Neuronal stem cell (in vitro differentiated cells): ENCODE measurements at places on chromosomes 4 and X.
A peak's percentile ranks its signal among the peaks of the same experiment; 100 is the strongest.

GRCh38 chr4:145341381-145341780 is 140.3 kb upstream of the SMAD1 start:
- DNase-seq = no peak

DNA sequence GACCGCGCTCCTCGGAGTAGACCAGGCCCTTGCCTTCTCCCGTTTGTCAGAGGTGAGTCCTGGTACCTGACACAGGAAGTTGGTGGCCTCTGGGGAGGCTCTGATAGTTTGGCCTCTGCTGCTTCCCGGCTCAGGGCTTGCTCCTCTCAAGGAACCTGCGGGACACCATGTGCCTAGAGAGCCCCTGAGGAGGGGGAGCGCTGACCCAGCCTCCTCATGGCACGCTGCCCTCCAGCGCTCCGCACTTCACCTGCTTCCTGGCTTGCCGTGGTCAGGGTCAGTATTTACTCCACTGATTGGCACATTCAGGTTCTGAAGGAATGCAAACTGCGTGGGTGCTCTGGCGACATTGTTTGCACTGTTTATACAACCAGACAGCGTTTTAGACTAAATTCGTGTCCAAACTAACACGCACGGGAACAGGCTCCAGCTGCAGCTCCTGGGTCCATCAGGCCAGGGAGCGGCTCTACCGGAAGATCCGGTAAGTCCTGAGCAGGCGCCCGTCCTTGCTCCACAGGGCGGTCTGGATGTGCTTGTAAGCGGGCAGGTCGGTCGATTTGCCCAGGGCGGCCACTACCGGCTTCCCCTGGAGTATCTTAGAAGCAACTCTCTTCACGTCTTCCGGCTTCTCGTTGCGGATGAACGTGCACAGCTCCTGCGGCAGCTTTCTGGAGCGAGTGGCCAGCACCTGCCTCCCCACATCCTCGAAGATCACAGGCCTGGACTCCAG is 121.6 kb upstream of the GRID2 start:
- DNase-seq = no peak

DNA sequence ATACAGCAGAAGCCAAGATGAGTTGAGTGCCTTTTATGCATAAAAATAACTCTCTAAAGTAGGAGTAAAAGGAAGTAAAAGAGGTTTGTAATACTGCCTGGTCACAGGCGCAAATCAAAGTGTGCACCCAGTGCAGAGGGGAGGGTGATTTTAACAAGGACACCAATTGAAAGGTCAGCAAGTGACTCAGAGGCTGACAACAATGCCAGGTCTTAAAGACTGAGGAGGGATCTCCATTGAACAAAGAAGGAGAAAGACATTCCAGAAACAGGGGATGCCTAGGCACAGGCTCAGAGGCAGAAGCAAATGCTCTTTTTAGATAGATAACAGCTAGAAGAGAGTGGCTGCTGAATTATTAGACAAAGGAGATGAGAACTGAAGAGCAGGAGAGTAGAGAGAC is 297.4 kb upstream of the VCX start:
- DNase-seq = peak; percentile 6

DNA sequence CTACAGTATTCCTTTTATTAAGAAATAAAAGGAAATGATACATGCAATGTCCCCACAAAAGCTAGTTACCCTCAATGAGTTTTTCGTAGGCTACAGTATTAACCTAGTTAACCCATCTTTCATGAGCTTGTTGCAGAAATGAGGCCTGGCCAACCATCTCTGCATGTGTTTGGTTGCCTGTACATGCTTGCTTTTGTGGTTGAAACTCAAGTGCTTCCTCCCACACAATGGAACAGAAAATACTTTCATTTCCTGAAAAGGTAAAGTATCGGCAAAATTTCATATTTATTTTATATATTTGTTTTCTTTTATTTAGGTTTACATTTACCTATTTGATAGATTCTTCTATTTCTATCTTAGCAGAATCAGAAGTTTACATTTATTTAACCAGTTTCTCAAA is 214.6 kb upstream of the FAM241A start:
- DNase-seq = no peak

DNA sequence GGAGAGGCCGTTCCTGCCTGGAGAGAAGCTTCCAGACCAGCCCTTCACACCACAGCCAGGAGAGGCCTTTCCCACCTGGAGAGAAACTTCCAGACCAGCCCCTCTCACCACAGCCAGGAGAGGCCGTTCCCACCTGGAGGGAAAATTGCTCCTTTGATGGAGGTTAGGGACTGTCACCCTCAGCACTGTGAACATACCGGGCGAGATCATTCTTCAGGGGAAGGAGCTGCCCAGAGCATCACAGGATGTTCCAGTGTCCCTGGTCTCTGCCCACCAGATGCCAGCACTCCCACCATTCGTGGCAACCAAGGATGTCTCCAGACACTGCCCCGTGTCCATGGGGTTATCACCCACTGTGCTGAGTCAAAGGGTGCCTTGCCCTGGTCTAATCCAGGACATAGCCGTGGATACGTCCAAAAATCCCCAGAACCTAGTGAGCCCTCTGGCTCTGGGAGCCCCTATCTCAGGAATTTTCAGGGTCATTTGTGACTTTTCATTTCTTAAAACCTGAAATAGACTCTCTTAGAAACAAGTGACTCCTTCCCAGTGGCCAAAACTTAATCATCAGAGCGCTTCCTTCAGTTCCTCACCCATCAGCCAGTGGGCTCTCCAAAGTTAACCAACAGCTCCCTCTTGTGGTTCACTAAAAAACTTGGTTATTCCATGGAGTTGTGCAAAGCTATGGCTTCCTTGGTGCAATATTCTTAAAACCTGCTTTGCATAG is 80.2 kb downstream of the CRMP1 start:
- DNase-seq = peak; percentile 63

DNA sequence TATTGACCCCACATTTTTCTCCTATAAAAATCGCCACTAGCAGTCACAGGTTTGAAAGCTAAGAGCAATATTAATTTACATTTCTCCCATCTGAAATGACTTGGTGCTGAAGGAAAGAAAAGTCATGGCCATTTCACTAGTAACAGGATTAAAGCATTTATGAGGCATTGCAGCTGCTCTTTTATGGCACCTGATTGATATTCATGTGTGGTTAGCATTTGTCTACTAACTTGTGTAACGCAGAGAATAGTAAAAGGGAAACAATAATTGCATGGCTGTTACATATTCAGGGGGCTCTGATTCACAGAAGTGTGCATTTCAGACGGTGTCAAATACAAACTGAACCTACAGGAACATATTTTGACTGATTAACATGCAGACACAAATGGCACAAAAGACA is 5.2 kb downstream of the PCDH19 start:
- no peak for DNase-seq

- DNase-seq = no peak
Measured at GRCh38 chrX:130497531-130497930, 95.7 kb downstream of the RBMX2 start.

- peak; percentile 39 for DNase-seq
Measured at GRCh38 chr4:173398779-173399415, at the start of gene SCRG1. TSS of gene SCRG1 (minus strand) at chr4:173399116. CDS start at chr4:173391414, 7,702 bp downstream.

- no peak for DNase-seq
Measured at GRCh38 chr4:145097331-145097820, 620 bp downstream of the ANAPC10 start.

DNA sequence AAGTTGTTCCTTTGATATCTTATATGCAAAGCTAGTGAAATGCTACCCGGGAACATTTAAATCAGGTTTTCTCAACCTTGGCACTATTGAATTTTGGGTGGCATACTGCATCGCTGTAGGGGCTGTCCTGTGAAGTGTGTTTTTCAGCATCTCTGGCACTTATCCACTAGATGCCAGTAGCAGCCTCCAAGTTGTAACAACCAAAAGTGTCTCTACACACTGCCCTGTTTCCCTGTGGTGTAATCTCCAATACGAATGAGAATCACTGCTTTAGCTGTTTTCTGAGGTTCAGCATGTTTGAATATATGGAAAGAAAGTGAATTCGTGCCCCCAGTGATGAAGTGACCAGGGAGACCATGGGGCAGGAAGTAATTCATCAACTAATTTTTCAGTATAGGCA is 551.6 kb upstream of the PRKX start:
- no peak for DNase-seq

GRCh38 chr4:136369073-136369472 is 1163.2 kb downstream of the PCDH18 start:
- no peak for DNase-seq

GRCh38 chrX:21632027-21632426 is 26.1 kb downstream of the KLHL34 start:
- peak; percentile 9 for DNase-seq

GRCh38 chr4:53234111-53234510 is 131.8 kb downstream of the SCFD2 start:
- no peak for DNase-seq

DNA sequence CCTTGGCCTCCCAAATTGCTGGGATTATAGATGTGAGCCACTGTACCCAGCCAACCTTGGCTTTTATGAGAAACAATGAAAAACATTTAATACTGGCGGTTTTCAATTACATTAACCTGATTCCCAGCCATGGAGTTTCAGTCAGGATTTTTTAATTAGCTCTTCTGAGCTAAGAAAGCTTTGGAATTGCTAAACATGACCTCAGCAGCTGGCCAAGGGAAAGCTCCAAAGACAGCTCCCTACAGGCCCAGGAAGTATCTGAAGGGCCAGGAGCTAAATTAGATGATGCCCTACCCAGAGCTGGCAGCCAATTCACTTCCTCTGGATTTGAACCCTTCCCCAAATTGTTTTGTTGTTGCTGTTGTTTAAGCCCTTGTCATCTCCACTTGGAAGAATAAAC is 26.5 kb upstream of the FUNDC1 start:
- no peak for DNase-seq

DNA sequence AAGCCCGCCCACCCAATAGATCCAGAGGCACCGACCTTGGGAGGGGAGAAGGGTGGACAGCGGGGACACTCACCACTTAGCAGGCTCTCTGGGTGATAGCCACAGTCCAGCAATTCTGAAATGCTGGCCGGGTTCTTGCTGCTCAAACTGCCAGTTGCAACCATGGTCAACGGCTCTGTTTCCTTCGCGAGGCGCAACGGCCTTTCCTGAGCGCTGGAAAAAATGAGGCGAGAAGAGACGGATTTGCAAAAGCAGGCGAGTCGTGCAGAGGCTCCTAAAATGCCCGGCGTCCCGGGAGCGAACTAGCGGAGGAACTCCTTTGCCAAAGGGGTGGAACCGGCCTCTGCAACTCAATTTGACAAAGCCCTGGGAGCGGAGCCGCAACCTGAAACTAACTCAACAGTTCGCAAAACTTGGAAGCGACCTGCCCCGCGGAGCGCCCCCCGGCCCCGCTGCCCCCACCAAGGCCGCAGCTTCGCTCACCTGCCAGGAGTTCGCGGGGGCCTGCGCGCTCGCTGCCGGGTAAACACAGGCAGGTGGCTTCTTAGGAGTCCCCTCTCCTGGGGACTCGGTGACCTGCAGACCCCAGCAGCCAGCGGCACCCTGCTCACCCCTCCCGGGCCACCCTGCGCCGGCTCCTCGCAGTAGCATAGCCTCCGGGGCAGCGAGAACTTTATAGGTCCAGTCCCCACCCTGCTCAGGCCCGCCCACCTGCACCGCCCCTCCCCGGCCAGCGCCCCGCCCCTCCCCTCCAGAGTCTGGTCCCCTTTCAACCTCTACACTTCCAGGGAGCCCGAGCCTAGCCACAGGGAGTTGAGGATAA is at the start of gene DDIT4L:
Gene DDIT4L, minus strand, starts transcription at position 649 of the 823 bp plus-strand sequence. Its CDS starts 485 bp downstream, at position 164.
- DNase-seq = peak; percentile 44

GRCh38 chrX:7269991-7270390 is 122.0 kb upstream of the PUDP start:
- no peak for DNase-seq

DNA sequence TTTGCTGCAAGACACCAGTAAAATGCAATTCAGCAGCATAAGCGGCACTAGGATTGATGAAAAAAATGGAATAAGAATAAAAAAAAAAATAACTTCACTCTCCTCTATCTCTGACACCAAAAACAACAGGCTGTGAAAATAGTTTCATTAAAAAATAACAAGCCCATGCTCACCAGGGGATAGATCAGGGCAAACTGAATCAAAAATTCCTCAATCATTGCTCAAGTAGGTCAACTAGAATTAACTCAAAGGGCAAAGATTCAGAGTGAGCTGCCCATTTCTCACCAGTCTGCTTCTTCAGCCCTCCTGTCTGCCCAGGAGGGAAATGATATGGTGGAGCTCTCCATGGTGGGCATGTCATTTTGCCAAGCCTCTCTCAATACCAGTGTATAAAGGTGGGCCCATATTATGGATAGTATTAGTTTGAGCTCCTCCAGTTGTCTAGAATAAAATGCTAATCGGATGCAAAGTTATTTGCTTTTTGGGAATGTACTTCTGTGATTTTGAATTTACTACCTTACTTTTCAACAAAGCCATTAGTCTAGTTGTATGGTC is 153.9 kb downstream of the UNC5C start:
- no peak for DNase-seq

- DNase-seq = no peak
Measured at GRCh38 chr4:104693601-104694201, 199.0 kb upstream of the CXXC4 start.

DNA sequence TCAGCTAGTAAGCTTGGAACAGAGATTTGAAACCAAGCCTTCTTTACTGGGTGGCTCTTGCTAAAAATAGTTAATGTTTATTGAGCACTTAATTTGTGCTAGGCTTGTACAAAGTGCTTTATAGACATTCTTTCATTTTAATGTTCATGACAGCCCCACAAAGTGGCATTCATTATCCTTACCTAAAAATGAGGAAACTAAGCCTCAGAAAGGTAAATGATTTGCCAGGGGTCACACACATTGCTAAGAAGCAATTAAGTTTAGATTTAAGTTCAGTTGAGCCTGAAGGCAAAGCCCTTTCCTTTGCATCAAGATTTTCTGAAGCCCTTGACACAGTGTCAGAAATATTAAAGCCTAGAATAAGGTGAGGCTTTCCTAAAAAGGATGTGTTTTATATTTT is 327.5 kb upstream of the FGF13 start:
- DNase-seq = no peak

- peak; percentile 96 for DNase-seq
Measured at GRCh38 chr4:73069338-73070073, at the start of gene COX18. TSS of gene COX18 (minus strand) at chr4:73069716. CDS start at chr4:73069649, 67 bp downstream.

GRCh38 chr4:189941005-189941450 is 356 bp downstream of the FRG1 start:
- DNase-seq = no peak

GRCh38 chr4:55854129-55854528 is 681 bp downstream of the EXOC1 start:
- no peak for DNase-seq

- DNase-seq = no peak
Measured at GRCh38 chr4:67684839-67685531, 16.0 kb downstream of the UBA6 start.

- no peak for DNase-seq
Measured at GRCh38 chrX:134377537-134377936, 82.4 kb upstream of the HPRT1 start.

- no peak for DNase-seq
Measured at GRCh38 chrX:8988446-8988845, 45.5 kb downstream of the FAM9B start.

GRCh38 chr4:18390655-18391353 is 369.2 kb upstream of the LCORL start:
- DNase-seq = no peak

- no peak for DNase-seq
Measured at GRCh38 chrX:45479196-45479834, 278.6 kb upstream of the DIPK2B start.
